ENCODE measurements at places on chromosomes 4 and X. TPM values are rescaled to one million over a fixed set of nuclear protein-coding genes. Genes with fewer than 3 reads are reported as not detected.

The ENPP6 gene
- not detected for polyA plus RNA-seq

GRCh38 chr4:71980976-71981375 is 50.8 kb upstream of the NPFFR2 start:
- no peaks in the 10 kb centered on the region for H3K36me3 ChIP-seq
- H3K4me3 ChIP-seq: no peak overlapping the region
- no peak overlapping the region for H3K27ac ChIP-seq

- H3K4me3 ChIP-seq: peak overlapping the region; percentile 32
- no peak for DNase-seq
- no peaks in the 10 kb centered on the region for H3K4me1 ChIP-seq
Observed at GRCh38 chrX:88425739-88426138, 321.3 kb upstream of the CPXCR1 start.

The CPXCR1 gene
- polyA plus RNA-seq: not detected

- DNase-seq: no peak
- H3K4me1 ChIP-seq: peaks cover 4% of the 10 kb centered on the region
- H3K36me3 ChIP-seq: no peaks in the 10 kb centered on the region
- H3K27ac ChIP-seq: no peak overlapping the region
- no peaks in the 10 kb centered on the region for H3K27me3 ChIP-seq
Observed at GRCh38 chr4:105605493-105605892, 53.1 kb downstream of the ARHGEF38 start.
